ENCODE measurements at places on chromosomes 12 and 14.
A peak's percentile ranks its signal among the peaks of the same experiment; 100 is the strongest.

DNA sequence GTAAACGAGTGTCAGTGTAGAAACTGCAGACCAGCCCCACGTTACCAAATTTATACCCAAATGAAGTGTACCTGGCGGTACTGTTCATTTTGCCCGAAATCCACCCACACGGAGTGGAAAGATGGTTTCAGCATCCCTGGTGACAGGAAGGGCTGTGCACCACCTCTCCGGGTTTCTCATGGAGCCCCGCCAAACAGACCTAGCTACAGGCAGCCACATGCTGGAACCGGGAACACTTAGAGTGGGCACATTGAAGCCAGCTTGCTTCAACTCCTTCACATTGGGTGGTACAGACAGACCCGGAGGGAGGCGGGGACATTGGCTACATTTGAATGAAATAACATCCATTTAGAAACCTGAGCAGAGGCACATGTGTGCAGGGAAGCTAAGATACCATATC is 84.4 kb downstream of the PPP2R5C start:
- no peak for DNase-seq

- DNase-seq = no peak
Observed at GRCh38 chr12:98352835-98353234, 162.6 kb upstream of the TMPO start.

- peak; percentile 11 for DNase-seq
Observed at GRCh38 chr12:1122786-1123185, 131.8 kb downstream of the ERC1 start.

DNA sequence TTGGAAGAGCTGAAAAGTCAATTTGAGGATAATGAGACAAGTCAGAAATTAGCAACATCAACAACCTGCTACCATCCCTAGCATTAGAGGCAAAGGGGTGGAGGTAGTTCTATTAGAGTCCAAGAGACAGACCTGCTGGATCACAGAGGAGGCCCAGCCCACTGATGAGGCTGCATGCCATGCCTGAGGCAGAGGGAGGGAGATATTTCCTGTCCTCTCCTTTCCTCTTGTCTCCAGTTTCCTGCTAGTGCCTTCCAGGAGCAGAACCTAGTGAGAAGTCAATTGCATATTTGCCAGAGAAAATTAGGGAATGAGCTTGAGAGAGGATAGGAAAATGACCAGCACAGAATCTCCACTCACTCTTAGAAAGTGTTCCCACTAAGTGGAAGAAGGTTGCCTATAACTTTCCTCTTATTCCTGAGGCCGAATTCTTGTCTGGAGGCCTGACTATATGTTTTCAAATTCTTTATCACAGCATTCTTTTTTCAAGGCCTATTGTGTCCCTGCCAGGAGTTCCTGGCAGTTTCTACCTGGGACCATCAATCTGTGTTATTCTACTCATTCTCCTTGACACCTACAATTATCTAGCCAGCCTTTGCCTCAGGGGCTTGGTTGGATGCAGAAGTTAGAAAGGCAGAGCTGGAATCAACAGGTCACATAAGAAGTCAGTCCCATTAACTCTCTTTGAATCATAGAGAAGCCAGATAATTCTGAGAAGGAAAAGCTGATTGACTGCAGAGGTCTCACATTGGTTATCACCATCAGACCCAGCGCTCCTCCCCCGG is 121.9 kb downstream of the EMP1 start:
- no peak for DNase-seq

DNA sequence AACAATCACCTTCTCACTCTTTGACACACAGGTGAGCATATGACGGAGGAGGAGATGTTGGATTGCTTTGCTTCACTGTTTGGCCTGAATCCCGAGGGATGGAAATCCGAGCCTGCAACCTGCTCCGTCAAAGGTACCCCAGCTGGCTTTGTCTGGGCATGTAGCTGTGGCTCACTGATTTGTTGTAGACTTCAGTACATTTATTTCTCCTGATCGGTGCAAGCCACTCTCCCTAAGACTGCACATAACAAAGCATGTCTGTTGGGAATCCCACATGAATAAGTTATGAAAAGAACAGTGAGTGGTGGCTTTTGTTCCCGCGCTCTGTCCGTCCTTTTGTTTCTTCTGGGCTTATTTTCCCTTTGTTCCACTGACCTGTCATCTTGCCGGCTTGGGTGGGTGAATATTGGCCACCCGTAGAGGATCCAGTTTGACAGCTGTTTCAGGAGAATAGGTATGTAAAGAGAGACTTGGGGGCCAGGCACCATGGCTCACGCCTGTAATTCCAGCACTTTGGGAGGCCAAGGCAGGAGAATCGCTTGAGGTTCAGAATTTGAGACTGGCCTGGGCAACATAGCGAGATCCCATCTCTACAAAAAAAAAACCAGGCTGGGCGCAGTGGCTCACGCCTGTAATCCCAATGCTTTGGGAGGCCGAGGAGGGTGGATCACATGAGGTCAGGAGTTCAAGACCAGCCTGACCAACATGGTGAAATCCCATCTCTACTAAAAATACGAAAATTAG is 20.0 kb upstream of the BCL7A start:
- no peak for DNase-seq

- no peak for DNase-seq
Observed at GRCh38 chr14:73124180-73124894, 12.0 kb upstream of the PSEN1 start.

DNA sequence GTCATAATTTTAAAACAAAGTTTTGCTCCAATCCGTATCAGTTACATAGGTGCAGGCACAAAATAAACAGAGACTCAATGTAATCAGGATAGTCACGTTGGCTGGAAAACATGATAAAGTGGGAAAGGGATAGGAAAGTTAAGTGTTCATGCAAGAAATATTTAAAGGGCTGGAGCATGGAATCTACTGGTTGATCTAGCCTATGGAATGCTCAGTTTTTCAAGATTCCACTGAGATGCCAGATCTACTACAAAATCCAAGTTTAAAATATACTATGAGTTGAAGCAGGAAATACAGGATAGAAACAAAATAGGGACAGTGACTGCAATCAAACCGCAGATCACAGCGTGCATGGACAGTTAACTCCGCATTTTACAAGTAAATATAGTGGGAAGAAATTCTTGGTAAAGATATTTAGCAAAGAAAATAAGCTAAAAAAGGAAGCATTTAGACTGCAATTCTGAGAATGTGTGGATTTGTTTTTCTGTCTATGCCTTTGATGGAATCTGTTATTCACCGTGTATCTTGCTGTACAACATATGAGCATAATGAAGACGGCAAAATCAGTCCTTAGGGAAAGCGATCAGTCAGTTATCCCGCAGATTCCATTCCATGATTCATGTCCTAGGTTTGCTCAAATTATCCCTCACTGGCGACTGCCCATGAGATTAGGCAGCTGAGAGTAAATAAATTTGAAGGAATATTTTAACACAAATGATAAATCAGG is 1044.3 kb downstream of the FLRT2 start:
- DNase-seq = no peak

- no peak for DNase-seq
Observed at GRCh38 chr14:96484399-96484798, 17.8 kb upstream of the PAPOLA start.

DNA sequence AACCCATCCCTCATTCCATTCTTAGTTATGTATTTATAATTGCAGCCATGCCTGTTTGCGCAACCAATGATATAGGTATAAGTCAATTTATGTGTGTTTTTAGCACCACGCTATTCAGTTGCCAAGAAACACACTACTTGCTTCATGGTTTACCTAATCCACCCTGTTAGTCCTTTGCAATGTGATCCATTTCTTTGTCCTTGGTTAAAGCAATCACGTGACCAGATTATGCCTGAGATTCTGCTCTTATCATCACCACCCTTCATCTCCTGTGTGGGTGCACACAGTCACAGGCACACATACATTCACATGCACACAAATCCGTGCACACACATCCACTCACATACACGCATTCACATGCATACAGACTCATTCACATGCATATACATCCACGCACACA is 52.3 kb upstream of the KCNA5 start:
- DNase-seq = no peak

GRCh38 chr14:73457041-73457923 is 1.1 kb downstream of the NUMB start:
- peak; percentile 2 for DNase-seq

GRCh38 chr14:104687601-104688504 is 1.6 kb upstream of the INF2 start:
- DNase-seq = no peak

DNA sequence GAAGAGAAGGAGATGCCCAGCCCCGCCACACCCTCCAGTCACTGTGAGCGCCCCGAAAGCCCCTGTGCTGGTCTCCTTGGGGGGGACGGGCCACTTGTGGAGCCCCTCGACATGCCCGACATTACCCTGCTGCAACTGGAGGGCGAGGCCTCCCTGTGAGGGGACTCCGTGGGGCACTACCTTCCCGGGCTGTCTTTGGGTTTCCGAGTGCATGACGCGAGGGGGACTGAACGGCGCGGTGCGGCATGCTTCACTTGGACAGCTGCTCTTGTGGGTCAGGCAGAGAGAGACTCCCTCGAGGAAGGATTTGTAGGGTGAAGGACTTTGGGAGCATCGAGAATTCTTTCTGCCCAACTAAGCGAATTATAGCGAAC is 1.1 kb downstream of the CCDC184 start:
- no peak for DNase-seq

DNA sequence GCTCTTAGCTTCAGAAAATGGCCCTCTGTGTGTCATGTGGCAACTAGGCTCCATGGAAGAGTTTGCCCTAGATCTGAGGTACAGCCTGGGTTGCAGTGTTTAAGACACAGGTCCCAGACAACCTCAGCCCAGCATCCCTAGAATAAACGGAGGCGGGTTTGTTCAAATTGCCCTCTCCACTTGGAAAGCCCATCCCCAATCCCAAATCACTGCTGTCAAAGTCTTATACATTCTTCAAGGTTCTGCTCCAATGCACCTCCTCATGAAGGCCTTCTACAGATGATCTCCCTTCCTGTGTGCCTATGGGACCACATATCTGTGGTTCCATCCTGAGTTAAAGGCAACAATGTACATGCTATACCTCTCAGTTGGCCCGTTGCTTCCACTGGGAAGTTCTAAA is 289.8 kb downstream of the DPF3 start:
- DNase-seq = no peak

DNA sequence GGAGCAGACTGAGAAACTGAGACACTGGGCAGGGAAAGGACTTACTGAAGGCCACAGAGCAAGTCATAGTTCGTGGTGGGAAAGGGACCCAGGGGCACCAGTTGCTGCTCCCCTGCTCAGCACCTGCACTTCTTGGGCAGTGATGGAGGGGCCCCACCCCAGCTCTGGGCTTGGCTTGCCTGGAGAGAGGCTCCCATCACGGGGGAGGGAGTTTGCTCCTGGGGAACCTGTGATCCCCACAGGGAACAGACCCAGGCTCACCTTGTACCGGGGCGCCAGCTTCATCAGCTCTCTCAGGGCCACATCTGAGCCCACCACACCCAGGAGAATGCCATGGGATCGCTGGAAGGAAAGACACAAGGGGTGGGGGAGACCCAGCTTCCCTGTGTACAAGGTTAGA is 39.8 kb downstream of the CACNA2D4 start:
- DNase-seq = no peak

DNA sequence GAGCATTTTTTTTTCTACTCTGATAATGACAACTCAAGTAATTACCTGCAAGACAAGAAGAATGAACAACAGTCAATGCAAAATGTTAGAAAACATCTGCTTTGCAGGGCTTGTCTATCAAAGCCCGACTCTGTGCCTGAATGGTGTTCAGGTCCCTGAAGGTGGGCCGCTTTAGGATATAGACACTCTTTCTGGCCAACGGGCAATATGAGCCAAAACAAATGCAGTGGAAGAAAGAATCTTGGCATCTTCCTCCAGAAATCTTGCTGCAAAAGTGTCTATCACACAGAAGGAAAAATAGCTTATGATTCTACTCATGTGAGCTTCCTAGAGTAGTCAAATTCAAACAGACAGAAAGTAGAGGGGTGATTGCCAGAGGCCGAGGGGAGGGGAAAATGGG is 32.7 kb downstream of the FOS start:
- DNase-seq = no peak

GRCh38 chr12:64611341-64612284 is 1.3 kb downstream of the RASSF3 start:
- no peak for DNase-seq

- no peak for DNase-seq
Observed at GRCh38 chr14:70022771-70023445, 143.7 kb downstream of the SMOC1 start.

GRCh38 chr12:57237596-57237931 is 8.1 kb downstream of the SHMT2 start:
- DNase-seq = no peak

- no peak for DNase-seq
Observed at GRCh38 chr14:78829274-78829673, 659.1 kb downstream of the NRXN3 start.

DNA sequence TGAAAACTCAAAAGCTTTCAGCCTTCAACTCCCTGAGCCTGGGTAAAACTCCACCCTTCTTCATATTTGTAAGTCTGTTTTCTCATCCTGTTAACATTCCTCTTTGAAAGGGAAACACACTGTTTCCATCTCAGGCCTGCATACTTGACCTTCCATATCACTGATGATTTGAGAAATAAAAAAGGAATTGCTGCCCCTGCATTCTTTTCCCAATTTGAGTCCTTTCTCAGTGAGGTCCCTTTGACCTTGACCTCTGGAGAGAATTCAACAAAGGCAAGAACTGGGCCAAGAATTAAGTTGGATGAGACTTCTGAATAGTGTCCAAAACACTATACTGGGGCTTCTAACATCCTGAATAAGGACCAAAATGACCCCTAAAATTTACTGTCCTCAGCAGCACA is 108.0 kb downstream of the AEBP2 start:
- DNase-seq = no peak

DNA sequence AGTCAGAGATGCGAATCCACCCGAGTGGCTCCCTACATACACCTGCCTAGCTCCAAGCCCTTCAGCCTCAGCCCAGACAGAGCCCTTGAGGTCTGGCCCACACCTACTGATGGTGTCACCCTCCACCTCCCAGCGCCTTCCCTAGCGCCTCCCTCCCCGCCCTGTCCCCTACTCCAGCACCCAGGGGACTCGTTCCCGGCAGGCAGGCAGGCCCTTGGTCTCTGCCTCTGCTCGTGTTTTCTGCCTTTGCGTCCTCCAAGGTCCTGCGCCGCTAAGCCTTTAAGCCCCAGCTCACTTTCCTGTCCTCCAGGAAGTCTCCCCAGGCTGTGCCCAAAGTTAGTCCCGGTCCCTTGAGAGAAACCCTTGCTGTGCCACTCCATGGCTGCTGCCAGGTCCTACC is 12.7 kb downstream of the INF2 start:
- DNase-seq = no peak

All from stimulated activated CD4-positive, alpha-beta T cell treated with anti-CD3 and anti-CD28 coated beads, Interleukin-4, amount 100 ng/mL, for 4 hours (primary cell).